D721Med (cell line): ENCODE measurements at places on chromosomes 1 and 21.

DNA sequence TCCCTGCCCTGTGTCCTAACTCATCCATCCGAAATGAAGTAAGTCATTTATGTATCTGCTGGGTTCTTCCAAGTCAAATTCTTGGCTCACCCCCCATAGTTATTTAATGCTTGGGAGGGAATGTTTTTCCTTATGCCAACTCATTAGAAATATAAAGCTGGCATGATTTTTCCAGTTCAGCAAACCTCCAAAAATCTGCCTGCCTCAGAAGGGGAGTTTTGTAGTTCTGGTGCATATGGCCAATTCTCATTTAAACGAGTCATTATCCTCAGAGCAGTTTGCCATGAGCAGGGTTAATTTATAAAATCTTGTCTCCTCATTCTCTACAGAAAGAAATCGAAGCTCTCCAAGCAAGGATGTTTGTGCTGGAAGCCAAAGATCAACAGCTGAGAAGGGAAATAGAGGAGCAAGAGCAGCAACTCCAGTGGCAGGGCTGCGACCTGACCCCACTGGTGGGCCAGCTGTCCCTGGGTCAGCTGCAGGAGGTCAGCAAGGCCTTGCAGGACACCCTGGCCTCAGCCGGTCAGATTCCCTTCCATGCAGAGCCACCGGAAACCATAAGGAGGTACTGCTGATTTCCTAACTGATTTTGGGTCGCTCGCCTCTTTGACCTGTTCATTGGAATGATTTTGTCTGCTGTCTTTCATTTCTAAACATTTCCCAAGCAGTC is 144.1 kb downstream of the DISC1 start:
- no peak for DNase-seq

DNA sequence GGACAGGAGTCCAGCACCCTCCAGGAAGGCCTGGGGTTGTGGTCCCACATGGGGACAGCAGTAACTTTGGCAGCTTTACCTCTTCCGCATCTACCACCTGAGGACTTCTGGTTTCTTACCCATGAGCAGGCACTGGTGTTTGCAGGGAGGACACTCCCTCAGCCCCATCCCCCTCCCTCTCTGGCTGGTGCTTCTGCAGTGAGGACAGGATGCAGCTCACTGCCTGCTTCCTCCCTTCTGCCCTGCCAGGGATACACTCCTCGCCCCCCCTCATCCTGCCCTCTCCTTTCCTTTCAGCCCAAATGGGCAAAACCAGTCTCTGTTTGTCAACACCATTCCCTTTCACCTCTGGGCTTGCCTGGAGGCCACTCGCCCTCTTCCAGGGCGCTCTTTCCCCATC is 62.4 kb downstream of the KIRREL1 start:
- DNase-seq, result no peak

DNA sequence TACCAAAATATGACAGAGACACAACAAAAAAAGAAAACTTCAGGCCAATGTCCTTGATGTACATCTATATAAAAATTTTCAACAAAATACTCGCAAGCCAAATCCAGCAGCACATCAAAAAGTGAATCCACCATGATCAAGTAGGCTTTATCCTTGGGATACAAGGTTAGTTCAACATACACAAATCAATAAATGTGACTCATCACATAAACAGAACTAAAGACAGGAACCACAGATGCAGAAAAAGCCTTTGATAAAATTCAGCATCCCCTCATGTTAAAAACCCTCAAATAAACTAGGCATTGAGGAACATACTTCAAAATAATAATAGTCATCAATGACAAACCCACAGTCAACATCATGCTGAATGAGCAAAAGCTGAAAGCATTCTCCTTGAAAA is 101.5 kb downstream of the NME7 start:
- no peak for DNase-seq

DNA sequence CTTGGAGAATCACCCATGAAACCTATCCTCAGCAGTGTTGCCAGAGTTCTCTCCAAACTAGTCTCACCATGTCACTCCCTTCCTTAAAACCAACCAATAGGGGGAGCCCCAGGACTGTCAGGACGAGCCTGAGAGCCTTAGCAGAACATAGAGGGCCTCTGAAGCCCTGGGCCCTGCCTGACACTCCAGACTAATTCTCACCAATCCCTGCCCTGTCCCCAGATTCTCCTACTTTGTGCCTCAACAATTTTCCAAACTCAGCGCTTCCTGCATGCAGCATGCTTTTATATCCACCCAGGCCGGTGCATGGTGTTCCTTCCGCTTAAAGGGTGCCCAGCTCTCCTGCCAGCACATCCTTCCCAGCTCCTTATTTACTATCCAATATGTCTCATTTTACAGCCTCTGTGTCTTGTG is 42.7 kb downstream of the HSD3B1 start:
- DNase-seq, result no peak

- DNase-seq, result no peak
Observed at GRCh38 chr1:11470912-11471311, 8.0 kb upstream of the DISP3 start.

DNA sequence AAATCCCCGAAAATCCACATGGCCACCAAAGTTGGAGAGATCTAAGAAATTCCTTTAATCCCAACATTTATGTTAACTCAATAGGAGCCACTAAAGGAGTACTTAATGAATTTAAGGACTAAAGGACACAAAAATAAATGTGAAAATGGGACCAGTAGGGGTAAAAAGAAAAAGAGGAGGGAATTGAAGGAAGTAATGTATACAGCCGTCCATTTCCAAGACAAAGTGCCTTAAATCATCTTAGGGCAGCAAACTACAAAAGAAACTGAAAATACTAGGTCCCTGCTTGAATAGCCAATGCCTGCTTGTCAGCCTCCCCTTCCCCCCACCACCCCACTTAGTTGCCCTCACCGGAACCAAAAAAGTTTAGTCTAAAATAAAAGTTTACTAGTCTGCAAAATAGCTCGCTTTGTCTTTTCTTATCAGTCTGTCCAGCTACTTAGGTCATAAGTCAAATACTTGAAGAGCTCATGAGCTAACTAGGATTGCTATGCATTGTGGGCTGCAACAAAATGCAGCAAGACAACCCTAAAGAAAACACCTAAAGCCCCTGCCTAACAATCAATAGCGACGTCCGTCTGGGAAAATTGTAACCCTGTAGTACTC is 66.3 kb upstream of the TLR5 start:
- no peak for DNase-seq

DNA sequence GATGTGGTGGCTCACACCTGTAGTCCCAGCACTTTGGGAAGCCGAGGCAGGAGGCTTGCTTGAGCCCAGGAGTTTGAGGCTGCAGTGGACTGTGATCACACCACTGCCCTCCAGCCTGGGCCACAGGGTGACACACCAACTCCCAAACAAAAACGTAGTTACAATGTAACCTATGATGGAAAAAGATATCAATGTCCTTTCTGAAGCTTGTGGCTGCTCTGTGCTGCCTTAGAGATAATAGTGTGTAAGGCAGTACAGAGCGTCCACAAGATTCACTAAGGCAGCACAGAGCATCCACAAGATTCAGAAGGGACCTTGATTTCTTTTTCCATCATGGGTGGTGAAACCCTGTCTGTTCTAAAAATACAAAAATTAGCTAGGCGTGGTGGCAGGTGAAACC is 42.5 kb downstream of the ACTN2 start:
- DNase-seq, result no peak

DNA sequence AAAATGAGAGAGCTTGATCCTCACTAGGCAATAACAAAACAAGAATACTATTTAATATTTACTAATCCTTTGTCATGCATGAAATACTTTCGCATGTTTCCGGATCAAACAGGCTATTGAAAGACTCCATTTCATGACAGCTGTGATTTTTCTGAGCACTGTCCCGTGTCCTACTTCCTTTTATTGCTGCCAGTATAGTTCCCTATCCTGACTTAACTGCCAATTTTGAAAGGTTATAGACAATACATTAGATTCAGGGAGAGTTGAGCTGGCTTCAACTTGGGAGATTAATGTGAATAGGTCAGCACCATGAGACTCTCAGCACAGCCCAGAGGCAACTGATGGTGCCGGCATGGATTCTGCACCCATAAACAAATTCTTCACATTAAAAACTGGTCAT is 225.8 kb downstream of the VAV3 start:
- no peak for DNase-seq

DNA sequence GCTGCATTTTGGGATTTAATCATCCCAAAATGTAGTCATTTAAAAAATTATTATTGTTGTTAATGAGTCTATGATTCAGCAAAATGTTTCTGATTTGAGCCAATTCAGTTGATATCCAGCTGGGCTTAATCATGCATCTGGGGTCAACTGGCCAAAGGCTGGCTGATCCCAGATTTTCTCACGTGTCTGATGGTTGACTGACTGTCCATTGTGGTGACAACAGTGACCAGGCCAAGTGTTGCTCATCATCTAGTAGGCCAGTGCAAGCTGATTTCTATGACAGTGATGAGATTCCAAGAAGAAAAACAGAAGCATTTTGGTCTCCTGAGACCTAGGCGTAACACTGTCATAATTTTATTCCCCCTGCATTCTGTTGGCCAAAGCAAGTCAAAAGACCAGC is 80.1 kb upstream of the ZC3H11B start:
- DNase-seq, result no peak

GRCh38 chr21:43590194-43590593 is 69.1 kb downstream of the HSF2BP start:
- DNase-seq, result no peak

DNA sequence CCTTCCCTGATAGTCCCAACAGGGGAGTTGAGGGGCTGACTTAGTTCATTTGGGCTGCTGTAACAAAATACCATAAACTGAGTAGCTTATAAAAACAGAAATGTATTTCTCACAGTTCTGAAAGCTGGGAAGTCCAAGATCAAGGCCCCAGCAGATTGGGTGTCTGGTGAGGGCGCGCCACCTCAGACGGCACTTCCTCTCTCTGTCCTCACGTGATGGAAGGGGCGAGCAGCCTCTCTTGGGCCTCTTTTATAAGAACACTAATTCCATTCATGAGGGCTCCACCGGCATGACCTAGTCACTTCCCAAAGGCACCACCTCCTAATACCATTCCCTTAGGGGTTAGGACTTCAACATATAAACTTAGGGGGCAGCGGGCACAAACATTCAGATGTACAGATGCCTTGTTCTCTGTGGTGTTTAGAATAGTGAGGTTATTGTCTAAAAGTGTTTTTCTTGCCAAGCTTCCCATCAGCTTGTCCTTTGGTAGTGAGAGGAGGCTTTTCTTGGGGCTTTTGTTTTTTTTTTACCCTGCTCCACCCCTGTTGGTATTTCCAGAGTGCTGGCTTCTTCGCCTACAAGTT is 20.3 kb downstream of the NIPAL3 start:
- DNase-seq, result no peak

DNA sequence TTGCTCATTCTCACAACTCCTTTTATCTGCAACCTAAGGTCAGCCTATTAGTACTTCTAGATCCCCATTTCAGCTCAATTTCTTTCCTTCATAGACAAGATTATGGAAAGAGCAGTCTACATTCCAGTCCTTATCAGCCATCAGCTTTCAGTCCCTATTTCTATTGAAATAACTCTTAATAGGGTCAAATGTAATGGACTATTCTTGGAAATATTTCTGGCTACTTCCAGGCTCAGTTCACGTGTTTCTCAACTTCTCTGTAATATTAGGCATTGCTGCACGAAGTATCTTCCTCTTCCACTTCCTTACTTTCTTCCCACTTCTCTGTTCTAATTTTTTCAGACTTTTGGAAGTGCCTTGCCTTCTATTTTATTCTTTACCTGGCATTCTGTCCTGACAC is 232.9 kb upstream of the USP25 start:
- no peak for DNase-seq
